ENCODE measurements at places on chromosomes 16 and 17.
A peak's percentile ranks its signal among the peaks of the same experiment; 100 is the strongest.

GRCh38 chr17:53490447-53490968, 332.2 kb upstream of the KIF2B start:
- no peak for DNase-seq
- no peak overlapping the region for H3K27ac ChIP-seq

DNA sequence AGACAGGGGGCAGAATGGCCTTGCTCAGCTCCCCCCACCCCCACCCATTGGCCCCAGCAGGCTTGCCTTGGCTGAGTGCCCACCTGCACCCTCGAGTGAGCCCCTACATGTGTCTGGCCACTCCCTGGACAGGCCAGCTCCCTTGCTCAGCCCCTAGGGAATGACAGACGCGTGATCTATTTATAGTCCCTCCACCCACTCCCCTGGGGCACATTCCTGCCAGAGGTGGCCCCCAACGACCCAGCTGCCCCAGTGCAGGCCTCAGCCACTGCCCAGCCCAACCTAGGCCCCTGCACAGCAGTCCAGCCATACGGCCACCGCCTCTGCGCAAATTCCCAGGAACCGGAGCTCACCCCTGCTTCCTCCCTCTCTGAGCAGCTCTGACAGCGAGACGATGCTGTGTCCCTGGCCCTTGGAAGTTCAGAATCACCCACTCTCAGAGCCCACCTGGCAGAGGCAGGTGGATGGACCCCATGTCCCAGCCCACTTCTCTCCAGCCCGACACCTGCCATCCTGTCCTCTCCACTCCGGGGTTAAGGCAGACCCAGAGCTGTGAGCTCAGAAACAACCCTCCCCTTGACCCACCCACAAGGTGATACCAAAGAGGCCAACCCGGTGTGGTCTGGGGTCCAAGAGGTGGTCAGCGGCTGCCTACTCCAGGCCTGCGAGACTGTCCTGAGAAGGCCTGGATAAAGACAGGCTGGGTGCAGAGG, 11.5 kb upstream of the P2RX1 start:
- H3K4me1 ChIP-seq = no peaks in the 10 kb centered on the region
- H3K27ac ChIP-seq = peak overlapping the region; percentile 49
- H3K36me3 ChIP-seq = peaks cover 5% of the 10 kb centered on the region
- no peak for DNase-seq

DNA sequence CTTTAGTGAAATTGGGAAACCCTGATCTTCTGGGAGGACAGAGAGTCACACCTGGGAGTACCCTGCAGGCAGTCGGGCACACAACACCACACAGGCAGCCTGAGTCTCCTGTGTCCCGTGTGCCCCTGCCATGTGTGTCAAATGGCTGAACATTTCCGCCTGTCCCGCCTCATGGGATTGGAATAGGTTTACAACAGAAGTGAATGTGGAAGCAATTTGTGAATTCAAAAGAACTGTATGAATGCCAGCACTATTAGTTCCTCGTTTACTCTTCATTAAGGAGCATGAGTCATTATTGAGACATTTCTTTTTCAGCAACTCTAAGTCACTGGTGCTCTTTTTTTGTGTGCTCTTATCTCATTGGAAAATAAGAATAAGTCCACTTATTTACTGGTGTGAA, 226.5 kb downstream of the PMP22 start:
- no peaks in the 10 kb centered on the region for H3K4me1 ChIP-seq
- no peaks in the 10 kb centered on the region for H3K27me3 ChIP-seq
- no peak overlapping the region for H3K4me3 ChIP-seq
- no peaks in the 10 kb centered on the region for H3K36me3 ChIP-seq
- no peak overlapping the region for H3K27ac ChIP-seq
- no peak for DNase-seq

GRCh38 chr17:8960325-8961140, 5.0 kb downstream of the PIK3R5 start:
- H3K4me3 ChIP-seq = no peak overlapping the region
- no peak overlapping the region for H3K27ac ChIP-seq
- DNase-seq = no peak
- H3K36me3 ChIP-seq = no peaks in the 10 kb centered on the region
- peaks cover 47% of the 10 kb centered on the region for H3K27me3 ChIP-seq

DNA sequence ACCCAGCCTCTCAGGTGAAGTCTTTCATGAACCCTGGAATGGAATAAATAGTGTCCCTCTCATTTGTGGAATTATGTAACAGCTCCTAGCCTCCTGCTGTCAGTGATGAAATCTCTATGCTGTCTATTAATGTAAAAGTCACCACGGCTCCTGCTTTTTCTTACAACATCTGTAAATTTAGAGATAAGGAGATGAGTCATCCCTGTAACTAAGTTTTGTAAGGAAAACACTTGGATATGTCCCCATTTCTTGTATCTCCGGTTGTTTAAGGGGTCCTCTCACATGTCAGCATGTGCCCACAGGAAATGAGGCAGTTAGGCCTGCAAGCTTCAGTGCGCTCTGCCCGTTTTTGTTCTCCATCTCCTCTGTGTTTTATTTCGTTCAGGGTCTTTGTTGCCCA, 2.8 kb upstream of the NAT9 start:
- H3K4me1 ChIP-seq = peaks cover 28% of the 10 kb centered on the region
- H3K4me3 ChIP-seq = no peak overlapping the region
- peaks cover 30% of the 10 kb centered on the region for H3K36me3 ChIP-seq
- DNase-seq = no peak
- H3K27ac ChIP-seq = no peak overlapping the region
- H3K27me3 ChIP-seq = no peaks in the 10 kb centered on the region

DNA sequence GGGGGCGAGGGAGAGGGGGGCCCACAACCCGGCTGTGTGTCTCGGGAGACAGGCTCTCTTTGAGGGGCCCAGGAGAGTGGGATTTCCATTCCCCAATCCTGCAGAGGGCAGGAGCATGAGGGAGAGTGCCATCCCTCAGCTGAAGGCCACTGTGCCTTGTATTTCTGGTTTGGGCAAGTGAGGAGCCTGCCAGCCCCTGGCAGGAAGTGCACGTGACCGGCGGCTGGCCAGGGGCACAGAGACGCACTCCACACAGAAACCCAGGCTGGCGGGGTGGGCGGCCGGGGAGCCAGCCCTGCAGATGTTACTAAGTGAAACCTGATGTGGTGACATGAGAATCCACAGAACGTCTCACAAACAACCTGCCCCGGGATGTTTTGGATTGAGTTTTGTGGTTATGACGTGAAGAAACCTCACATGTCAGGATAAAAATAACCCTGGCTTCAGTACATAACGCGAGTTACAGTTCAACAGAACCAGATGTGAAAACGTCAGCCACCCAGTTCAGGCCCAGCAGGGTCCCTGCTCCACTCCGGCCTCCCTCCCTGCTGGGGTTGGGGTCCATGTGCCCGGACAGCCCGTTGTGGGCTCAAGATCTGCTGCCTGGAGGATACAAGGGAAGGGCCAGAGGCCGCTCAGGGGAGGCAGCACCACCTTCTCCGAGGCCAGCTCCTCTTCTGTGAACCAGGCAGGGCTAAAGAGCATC, 51.7 kb upstream of the MTSS2 start:
- no peak overlapping the region for H3K4me3 ChIP-seq
- H3K4me1 ChIP-seq = peaks cover 6% of the 10 kb centered on the region
- peaks cover 8% of the 10 kb centered on the region for H3K36me3 ChIP-seq
- peak; percentile 95 for DNase-seq

DNA sequence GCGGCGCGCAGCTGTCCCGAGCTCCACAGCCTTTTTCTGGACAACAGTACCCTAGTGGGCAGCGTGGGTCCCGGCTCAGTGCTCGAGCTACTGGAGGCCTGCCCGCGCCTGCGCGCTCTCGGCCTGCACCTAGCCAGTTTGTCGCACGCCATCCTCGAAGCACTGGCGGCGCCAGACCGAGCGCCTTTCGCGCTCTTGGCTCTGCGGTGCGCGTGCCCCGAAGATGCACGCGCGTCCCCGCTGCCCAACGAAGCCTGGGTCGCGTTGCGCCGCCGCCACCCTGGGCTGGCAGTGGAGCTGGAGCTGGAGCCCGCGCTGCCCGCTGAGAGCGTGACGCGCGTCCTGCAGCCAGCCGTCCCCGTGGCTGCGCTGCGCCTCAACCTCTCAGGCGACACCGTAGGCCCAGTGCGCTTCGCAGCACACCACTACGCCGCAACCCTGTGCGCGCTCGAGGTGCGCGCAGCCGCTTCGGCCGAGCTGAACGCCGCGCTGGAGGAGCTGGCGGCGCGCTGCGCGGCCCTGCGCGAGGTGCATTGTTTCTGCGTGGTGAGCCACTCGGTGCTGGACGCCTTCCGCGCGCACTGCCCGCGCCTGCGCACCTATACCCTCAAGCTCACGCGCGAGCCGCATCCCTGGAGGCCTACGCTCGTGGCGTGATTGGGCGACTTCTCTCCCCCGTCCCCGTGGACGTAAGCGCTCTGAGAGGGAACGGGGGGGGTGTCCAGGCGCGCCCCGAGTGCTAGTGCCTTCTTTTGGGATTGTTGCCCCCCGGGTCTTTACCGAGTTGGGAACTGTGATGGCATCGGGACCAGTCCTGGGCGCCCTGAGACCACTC, 1.2 kb upstream of the HSF4 start:
- peak overlapping the region; percentile 57 for H3K27ac ChIP-seq
- no peak for DNase-seq
- peaks cover 71% of the 10 kb centered on the region for H3K4me1 ChIP-seq
- H3K4me3 ChIP-seq = peak overlapping the region; percentile 47

DNA sequence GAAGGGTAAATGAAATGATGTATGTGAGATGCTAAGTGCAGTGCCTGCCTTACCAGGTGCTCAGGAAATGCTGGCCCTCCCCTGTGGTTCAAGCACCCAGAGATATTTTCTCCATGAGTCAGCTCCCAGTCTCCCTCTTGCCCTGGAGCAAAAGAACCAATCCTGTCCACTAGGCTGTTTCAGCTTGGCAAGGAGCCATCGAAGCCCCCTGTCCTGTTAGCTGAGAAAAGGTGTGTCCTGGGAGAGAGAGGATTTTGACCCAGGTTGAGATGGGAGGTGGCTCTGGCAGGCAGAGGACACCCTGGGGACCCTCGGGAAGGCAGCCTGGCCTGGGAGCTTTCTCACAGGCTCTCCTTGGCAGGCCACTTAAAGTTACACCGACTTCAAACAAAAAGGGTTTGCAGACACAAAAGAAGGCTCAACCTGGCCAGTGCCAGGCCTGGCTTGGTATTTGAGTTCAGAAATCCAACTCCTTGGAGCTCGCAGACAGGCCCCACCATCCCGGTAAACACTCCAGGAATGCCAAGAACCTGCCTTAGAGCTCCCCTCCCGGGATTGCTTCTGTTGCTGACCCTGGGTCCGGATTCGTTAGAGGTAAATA, 29.6 kb downstream of the NTN1 start:
- H3K4me1 ChIP-seq = peaks cover 11% of the 10 kb centered on the region
- peaks cover 3% of the 10 kb centered on the region for H3K36me3 ChIP-seq
- H3K4me3 ChIP-seq = no peak overlapping the region
- DNase-seq = no peak

- H3K36me3 ChIP-seq = peaks cover 7% of the 10 kb centered on the region
- peak overlapping the region; percentile 96 for H3K27ac ChIP-seq
- no peaks in the 10 kb centered on the region for H3K27me3 ChIP-seq
- DNase-seq = no peak
- H3K4me3 ChIP-seq = peak overlapping the region; percentile 80
These were observed 612 bp downstream of the PSMD12 start for GRCh38 chr17:67365738-67366192.

DNA sequence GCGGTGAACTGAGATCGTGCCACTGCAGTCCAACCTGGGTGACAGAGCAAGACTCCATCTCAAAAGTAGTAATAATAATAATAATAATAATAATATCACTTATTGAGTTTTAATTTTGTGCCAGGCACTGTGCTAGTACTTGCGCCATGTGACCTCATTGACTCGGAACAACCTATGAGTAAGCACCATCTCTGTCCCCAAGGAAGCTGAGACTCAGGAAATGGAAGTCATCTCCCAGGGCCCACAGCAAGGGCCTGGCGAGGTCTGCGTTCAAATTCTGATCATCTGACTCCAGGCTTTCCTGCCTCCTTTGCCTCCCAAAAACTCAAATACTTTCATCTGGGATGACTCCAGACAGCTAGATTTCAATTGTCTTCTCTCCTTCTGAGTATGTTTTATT, 162.9 kb downstream of the SEC14L1 start:
- H3K27me3 ChIP-seq = no peaks in the 10 kb centered on the region
- H3K27ac ChIP-seq = no peak overlapping the region
- H3K4me3 ChIP-seq = no peak overlapping the region

DNA sequence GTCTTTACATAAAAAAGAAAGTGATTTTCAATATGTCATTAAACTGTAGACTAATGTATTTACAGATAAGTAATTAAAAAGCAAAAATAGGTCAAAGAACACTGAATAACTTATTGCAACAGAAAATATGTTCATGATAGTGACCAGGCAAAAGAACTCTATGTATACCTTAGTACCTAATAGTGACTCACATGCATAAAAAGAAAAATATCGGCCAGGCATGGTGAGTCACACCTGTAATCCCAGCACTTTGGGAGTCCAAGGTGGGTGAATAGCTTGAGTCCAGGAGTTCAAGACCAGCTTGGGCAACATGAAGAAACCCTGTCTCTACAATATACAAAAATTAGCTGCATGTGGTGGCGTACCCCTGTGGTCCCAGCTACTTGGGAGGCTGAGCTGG, 33.0 kb upstream of the TOM1L1 start:
- H3K4me1 ChIP-seq = no peaks in the 10 kb centered on the region
- H3K36me3 ChIP-seq = no peaks in the 10 kb centered on the region
- H3K27ac ChIP-seq = no peak overlapping the region
- H3K27me3 ChIP-seq = no peaks in the 10 kb centered on the region
- DNase-seq = no peak

- DNase-seq = no peak
- no peaks in the 10 kb centered on the region for H3K27me3 ChIP-seq
- H3K4me1 ChIP-seq = no peaks in the 10 kb centered on the region
- no peak overlapping the region for H3K27ac ChIP-seq
These were observed 321.3 kb downstream of the RBFOX1 start for GRCh38 chr16:7653746-7654461.

GRCh38 chr17:77373299-77374169, 232.8 kb downstream of the SEC14L1 start:
- DNase-seq = no peak
- peaks cover 75% of the 10 kb centered on the region for H3K4me1 ChIP-seq
- no peaks in the 10 kb centered on the region for H3K27me3 ChIP-seq

DNA sequence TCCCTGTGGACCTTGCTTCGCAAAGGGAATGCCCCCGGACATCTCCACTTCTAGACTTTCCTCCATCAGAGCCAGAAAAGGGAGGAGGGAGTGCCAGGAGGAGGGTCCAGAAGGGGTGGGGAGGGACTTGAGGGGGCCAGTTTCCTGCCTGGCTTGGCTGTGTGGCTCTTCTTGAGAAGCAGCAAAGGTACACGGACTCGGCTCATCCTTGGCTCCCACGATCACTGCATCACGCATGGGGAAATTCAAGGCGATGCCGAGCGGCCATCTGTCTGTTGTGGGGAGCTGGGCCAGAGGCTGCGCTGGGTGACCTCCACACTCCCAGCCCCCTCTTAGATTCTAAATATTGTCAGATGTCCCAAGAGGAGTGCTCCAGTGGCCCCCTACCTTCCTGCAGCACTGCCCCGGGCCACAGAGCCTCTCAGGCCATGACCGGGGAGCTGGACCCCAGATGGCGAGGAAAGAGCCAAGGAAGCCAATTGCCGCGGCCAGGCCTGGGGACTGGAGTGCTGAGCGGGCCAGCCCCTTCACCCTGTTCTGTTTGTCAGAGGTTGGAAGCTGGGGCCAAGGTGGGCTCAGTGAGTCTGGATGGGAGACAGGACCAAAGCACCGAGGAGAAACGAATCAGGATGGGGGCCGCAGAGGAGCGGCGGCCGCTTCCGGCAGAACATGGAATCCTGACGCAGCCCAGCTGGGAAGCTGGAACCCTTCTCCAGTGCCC, 104.5 kb downstream of the RBFOX3 start:
- no peak overlapping the region for H3K4me3 ChIP-seq
- H3K27me3 ChIP-seq = no peaks in the 10 kb centered on the region
- no peak overlapping the region for H3K27ac ChIP-seq

All from tibial artery (tissue), 4 donors.